Fibroblast of lung (primary cell): ENCODE measurements at places on chromosomes 7 and 10.

- DNase-seq: no peak
Measured at GRCh38 chr7:50739744-50740435, 42.8 kb downstream of the GRB10 start.

DNA sequence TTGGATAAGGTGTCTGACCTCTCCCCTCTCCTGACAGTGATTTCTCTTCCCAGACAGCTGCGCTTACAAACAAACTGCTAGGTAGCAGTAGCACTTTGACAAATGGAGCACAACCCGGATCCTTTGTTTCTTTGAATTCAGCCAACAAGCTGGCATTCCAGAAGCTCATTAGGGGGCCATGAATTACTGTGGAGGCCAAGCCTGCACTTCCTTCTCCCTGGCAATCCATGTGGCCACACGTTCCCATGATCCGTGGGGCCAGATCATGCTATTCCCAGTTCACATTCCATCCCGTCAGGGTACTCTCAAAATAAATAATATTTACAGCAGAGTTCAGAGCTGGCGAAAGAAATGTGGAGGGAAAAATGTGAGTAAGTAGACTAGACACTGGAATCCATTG, 172.4 kb downstream of the PRPF18 start:
- no peak for DNase-seq

GRCh38 chr10:24642921-24643678, 80.6 kb downstream of the ARHGAP21 start:
- DNase-seq: peak; percentile 89

DNA sequence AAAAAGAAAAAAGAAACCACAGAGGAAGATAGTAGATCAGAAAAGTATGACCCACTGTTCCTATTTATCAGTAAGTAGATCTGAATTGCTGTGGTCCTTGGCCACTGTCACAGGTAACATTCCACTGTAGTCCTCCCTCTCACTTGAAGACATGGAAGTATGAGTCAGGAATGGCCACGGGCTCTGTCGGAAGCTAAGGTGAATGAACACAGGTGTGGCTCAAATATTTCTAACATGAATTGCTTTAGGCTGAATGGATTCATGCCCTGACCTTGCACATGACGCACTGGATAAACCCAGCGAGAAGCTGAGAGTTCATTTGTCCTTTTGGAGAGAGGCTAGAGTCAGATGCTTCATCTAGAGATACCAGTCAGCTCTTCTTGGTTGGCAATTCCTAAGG, 224.5 kb upstream of the SP8 start:
- DNase-seq: no peak

DNA sequence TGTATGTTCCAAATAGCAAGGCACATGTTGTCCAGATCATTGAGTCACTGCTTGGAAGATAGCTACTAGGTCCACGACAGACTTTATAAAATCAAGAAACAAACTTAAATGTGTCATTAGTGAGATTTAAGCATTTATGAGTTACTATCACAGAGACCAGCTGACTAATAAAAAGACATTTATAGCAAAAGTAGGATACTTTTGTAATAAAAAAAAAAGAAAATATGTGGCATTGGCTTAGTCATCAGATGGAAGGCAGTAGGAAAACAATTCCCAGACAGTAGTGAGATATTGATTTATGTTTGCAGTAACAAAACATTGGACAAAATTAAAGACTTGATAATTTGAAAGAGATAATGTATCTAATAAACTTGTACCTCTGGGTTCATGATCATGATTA, 881.0 kb upstream of the LRRN3 start:
- DNase-seq: no peak
